ENCODE measurements at places on chromosomes 12 and 14.
A peak's percentile ranks its signal among the peaks of the same experiment; 100 is the strongest.

DNA sequence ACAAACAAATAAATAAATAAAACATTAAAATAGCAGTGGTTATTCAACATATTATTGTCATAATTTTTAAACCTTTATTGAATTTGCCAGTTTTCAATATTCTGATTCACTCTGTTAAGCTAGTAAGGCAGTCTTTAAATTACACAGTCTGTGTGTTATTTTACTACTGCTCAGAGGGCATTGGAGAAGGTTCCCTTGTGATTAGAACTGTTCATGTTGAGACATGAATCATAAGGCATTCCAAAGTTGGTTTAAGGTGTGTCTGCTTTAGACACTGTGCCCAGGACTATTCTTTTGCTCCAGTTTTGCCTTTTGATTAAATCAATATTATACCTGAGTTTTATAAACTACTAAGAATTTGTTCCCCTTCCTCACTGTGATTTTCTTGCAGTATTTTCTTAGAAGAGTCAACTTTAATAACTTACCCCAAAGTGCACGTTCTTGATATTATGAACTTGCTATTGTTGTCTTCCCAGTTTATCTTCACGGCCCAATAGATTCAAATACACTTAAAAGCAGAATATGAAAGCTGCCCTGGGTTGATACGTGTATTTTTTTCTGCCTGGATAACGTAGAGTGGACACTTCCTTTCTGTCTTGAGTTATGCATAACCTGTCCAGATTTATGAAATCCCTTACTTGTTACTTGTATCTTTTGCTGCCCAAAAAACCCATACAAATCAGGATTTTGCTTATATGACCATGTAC is 105.3 kb upstream of the BCAT1 start:
- DNase-seq = no peak

DNA sequence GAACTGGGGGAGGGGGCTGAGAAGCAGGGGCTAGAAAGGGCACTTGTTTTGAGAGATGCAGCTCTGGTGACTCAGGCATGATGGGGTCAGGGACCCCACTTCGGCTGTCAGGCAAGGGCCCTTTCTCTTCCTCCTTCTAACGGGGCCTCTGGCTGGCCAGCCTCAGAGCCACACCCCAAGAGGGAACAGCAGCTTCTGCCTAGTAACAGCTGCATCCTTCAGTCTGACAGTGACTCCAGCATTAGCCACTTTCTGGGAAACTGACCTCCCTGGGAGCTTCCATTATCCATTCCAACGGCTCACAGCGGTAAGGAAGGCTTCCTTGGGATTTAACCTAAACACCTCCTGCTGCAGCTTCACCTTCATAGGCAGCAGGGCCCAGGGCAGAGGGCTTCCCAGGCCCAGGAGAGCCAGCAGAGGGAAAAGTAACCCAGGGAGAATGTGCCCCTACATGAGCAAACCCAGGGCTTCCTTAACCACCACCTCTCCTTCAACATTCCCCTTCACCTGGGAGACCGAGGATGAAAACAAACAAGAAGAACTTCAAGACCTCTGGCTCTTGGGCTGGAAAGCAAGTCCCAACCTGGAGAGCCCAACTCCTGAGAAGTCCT is 2.7 kb downstream of the NCKAP5L start:
- DNase-seq = no peak

DNA sequence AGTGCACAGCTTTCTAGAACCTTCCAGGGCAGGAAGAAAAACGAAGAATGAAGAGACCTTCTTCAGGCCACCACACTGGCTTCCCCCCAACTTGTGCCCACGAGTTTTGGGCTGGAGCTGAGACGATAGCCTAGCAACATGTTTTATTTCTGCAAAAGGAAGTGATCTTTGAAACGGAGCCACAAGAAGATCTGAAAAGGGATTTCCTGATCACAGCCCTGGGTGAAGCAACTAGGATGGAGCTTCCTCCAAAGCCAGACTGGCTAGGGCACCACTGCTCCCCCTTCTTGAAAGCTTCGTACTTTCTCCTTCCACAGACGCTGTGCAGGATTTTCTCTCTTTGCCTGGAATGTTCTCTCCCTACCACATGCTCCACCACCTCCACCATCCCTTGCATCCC is 418.3 kb downstream of the MED13L start:
- no peak for DNase-seq

- DNase-seq = no peak
Measured at GRCh38 chr12:13472690-13473089, 276.2 kb downstream of the EMP1 start.

GRCh38 chr12:59699421-59700152 is 103.8 kb downstream of the SLC16A7 start:
- DNase-seq = no peak

DNA sequence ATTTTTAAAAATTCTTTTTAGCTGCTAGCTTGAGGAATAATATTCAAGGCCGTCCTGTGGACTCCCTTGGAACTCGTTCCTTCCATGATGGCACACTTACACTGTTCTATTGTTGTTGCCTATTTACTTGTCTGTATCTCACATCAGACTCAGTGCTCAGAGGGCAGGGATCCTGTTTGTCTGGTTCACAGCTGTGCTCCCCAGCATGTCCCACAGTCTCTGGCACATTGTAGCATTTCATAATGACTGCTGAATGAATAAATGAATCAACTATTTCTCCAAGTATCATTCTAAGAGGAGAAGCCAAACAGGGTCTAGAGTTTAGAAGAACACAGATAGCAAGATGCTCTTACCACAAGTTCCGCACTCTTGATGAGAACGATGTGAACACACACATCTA is 48.0 kb downstream of the NTN4 start:
- no peak for DNase-seq

- no peak for DNase-seq
Measured at GRCh38 chr12:123571343-123571813, 13.0 kb upstream of the TMED2 start.

GRCh38 chr12:6391013-6391412 is 7.1 kb downstream of the LTBR start:
- no peak for DNase-seq

GRCh38 chr12:113688313-113688712 is 216.6 kb upstream of the LHX5 start:
- no peak for DNase-seq

- DNase-seq = no peak
Measured at GRCh38 chr12:11707535-11707934, 58.1 kb downstream of the ETV6 start.

DNA sequence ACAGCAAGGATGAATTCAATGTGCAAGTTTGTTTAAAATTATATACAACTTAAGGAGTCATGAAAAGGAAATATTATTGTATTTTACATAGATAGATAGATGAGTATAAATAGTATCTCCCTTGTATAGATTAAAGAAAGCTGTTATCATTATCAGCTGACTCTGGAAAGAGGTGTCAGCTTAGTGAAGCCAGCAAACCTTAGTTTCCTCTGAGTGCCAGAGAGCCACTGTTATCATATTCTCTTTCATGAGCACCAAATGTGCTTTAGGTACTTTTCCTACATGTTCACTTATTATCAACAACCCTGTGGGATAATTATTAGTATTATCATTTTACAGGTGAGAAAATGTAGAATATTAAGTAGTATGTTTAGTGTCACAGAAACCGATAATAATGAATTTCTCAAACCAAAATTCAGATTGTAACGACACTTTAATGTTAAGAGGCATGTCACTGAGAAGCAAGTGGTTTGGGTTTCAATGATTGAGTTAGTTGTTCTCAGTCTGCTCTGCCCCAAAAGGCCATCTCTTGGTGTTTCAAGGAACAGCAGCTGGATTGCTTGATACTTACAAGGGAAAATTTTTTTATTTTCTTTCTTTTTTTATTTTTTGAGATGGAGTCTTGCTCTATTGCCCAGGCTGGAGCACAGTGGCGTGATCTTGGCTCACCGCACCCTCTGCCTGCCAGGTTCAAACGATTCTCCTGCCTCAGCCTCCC is 53.7 kb downstream of the PLEKHA5 start:
- no peak for DNase-seq

DNA sequence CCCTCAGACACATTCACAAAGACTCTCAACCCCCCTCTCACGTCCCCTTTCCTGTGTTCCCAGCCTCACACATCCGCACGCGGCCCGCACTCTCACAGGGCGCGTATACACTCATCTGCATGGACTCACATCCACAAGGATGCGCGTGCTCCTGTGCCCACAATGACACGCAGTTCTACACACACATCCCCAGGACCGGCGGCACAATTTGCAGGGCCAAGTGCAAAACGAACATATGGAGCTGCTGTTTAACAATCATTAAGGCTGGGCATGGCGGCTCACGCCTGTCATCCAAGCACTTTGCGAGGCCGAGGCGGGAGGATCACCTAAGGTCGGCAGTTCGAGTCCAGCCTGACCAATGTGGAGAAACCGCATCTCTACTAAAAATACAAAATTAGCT is 36.4 kb upstream of the EML1 start:
- no peak for DNase-seq

DNA sequence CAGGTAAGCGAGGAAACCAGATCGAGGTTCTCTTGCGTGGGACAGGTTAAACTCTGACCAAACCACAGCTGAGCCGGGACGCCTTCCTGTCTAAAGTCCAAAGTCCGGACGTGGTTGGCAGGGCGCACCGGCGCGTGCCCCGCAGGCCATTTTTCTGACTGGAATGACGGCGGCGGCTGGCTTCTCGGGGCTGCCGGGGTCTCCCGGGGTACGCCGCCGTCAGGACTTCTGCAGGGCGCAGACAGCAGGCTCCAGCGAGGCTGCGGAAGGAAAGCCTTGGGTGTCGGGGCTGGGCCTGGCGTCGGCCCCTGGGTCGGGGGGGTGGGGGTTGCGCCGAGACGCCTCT is 32.8 kb downstream of the MIA2 start:
- peak; percentile 68 for DNase-seq

DNA sequence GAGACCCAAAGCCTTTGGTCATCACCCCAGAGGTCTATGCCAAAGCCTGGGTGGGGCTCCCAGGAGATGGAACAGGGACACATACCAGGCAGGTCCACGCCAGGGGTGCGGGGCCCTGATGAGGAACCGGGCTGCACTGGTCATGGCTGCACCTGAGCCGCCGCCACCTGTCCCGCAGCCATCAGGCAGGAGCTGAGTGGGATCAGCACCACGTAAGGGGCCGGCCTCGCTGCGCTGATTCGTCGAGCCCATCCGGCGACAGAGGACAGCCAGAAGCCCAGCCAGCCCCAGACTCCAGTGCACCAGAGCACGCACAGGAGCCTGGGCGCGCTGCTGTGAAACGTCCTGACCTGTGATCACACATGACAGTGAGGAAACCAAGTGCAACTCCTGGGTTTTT is 15.9 kb downstream of the DEGS2 start:
- no peak for DNase-seq

- no peak for DNase-seq
Measured at GRCh38 chr12:48696626-48697025, 14.6 kb upstream of the KANSL2 start.

- DNase-seq = no peak
Measured at GRCh38 chr12:39538679-39539104, 80.9 kb downstream of the ABCD2 start.

- DNase-seq = no peak
Measured at GRCh38 chr14:95577870-95578269, 43.0 kb downstream of the GLRX5 start.

GRCh38 chr14:62558451-62558850 is 486.8 kb downstream of the KCNH5 start:
- DNase-seq = no peak

DNA sequence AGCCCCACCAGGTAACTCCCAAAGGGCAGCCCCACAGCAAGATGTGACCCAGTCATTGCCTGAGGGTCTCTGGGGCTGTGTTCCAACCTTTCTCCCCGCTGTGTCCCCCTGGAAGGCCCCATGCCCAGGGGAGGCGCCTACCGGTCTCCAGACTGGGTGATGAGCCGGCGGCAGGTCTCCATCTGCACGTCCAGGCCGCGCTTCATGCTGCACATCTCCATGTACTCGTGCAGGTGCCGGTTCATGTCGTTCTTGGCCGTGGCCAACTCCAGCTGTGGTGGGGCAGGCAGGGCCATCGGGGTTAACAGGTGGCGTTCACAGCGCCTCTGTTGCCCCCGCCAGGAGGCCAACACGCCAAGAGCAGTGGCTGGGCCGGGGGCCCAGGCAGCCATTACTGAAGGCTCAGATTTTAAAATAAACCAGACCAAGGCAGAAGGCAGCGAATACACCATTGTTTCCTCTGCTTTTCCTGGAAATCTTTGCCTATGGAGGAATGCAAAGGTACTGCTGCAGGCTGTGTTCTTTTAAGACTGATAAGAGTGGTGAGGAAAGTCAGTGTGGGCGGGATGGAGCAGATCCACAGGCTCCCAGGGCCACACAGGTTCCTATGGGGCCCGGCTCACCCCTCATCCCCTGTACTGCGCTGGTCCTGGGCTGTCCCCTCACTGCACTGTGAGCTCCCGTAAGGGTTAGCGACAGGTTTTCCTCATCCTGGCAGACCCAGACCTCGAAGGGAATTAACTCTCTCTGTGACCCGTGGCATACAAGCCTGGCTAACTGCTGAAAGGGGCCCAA is 7.3 kb downstream of the GAPDH start:
- DNase-seq = no peak

DNA sequence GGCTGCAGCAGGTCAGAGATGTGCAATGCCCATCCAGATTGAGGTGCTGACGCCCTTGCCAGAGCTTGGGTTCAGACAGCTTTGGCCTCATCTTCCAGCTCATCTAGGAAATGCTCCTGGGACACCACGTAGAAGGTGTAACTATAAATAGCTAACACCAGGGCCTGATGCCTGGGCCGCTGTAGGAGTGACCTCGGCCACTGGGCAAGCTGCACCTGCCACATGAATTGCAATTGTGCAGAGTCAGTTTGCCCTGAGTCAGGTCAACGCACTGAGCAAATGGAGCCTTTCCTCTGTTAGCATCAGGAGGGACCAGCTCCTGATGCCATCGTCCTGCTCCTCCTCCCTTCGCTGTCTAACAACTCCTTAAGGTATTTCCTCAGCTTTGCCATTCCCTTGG is 17.4 kb upstream of the DNM1L start:
- no peak for DNase-seq

DNA sequence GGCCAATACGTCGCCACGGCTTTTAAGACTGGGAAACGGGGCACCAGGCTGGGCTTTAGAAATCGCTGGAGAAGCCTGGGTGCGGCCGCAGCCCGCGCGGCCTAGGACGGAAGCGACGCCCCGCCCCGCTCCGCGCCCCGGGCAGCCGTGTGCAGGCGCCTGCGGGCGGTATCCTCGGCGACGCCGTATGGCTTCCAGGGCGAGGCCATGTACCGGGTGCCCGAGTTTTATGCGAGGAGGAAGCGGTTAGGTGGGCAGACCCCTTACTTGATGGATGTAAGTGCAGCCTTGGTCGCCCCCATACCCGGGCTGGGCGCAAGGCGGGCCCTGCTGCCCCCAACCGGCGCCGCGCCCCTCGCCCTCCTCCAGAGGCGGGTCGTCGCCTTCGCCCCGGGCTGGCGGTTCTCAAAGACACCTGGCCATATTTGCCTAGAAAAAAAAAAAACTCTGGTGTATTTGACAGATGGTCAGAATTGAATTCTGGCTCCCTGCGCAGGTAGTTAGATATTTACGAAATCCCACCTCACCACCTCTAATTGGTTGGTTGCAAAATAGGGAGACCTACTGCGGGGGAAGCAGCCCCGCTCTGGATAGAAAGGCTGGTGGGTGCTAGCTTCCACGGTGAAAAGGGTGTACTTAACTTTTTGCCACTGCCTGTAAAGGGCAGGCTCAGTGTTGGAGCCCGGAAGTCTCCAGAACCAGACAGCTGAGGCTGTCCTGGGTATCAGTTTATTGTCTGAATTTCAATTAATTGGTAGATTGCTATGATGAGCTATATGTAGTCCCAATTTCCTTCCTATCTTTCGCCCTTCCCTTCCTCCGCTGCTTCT is at the start of gene PPP1R36:
TSS of gene PPP1R36 (plus strand) at position 171 of the 830 bp plus-strand sequence. CDS start at position 208, 37 bp downstream.
- DNase-seq = peak; percentile 57

- DNase-seq = no peak
Measured at GRCh38 chr14:100825713-100826331, at the start of gene MEG3. Gene MEG3 (plus strand): TSS chr14:100826118.

Data from activated CD4-positive, CD25-positive, alpha-beta regulatory T cell treated with anti-CD3 and anti-CD28 coated beads, Interleukin-2, amount 50 U/mL, for 72 hours (primary cell).